RWPE2 (cell line): ENCODE measurements at places on chromosomes 3 and 15.

DNA sequence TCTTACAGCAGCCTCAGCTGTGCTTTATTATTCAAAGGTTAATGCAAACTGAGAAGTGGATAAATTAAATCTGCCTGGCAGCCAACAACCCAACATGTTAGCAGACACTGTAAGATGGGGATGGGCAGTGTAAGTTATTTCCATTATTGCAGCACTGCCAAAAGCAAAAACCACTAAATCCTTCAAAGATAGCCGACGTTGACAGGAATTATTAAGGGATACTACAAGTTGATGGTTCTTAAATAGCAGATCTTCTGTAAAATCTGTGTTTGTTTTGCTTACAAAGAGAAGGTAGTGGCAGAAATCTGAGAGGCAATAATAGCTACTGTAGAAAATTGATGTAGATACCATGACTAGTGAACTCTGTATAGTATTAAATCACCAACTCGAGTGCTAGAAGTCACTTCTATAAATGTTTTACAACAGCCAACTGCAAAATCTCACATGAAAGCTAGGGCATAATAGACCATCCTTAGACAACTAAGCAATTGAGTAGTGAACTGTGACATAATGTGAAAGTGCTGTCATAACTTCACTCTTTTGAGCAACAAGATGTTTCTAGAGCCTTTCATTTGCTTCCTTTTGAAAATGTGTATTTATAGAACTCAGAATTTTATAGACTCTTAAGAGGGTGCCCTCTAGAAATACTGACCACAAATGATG is 278.6 kb downstream of the UBE2E2 start:
- H3K4me1 ChIP-seq, result no peaks in the 10 kb centered on the region
- no peak overlapping the region for H3K4me3 ChIP-seq
- H3K36me3 ChIP-seq, result no peaks in the 10 kb centered on the region
- DNase-seq, result no peak
- no peaks in the 10 kb centered on the region for H3K27me3 ChIP-seq

- H3K27me3 ChIP-seq, result no peaks in the 10 kb centered on the region
- no peak overlapping the region for H3K27ac ChIP-seq
- H3K36me3 ChIP-seq, result no peaks in the 10 kb centered on the region
- H3K4me3 ChIP-seq, result no peak overlapping the region
Measured at GRCh38 chr15:33678602-33679001, 289.7 kb upstream of the CHRM5 start.

DNA sequence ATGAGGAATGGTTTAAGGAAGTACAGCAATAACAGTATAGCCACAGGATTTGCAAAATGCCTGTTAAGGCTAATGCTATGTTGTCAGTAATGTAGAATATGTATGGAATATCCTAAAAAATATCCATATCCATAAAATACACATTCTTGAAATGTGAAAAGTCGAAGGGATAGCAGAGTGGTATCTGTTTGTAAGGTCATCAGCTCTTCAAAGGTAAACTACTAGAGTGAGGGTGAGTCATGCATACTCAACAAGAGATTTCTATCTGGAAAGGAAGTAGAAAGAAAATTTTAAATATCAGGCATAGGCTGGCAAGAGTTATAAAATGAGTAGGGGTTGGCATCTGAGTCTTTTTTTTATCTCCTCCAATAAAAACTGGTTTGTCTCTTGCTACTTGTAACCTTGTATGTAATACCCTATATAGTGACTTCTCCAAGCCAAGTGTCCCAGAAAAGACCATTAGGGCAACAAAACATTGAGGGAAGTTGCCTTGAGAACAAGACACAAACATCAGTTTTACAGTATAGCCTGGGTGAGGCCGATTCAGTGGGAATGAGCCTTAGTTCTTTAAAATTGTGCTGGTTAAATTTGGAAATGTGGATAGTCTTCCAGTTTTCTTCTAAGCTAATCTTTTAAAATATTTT is 103.1 kb downstream of the SPATA16 start:
- no peak overlapping the region for H3K27ac ChIP-seq
- H3K4me3 ChIP-seq, result no peak overlapping the region
- no peak for DNase-seq
- no peaks in the 10 kb centered on the region for H3K36me3 ChIP-seq
- H3K27me3 ChIP-seq, result peaks cover 8% of the 10 kb centered on the region

GRCh38 chr3:55963601-55964000 is 476.5 kb upstream of the WNT5A start:
- no peak for DNase-seq
- H3K36me3 ChIP-seq, result no peaks in the 10 kb centered on the region
- no peak overlapping the region for H3K4me3 ChIP-seq
- no peak overlapping the region for H3K27ac ChIP-seq
- no peaks in the 10 kb centered on the region for H3K4me1 ChIP-seq

- DNase-seq, result no peak
- no peaks in the 10 kb centered on the region for H3K4me1 ChIP-seq
- H3K27ac ChIP-seq, result no peak overlapping the region
- no peaks in the 10 kb centered on the region for H3K27me3 ChIP-seq
- H3K36me3 ChIP-seq, result no peaks in the 10 kb centered on the region
Measured at GRCh38 chr3:154384479-154384878, 45.5 kb downstream of the GPR149 start.

GRCh38 chr3:46655271-46655670 is 38.2 kb downstream of the ALS2CL start:
- DNase-seq, result no peak
- H3K36me3 ChIP-seq, result no peaks in the 10 kb centered on the region
- H3K4me3 ChIP-seq, result no peak overlapping the region
- no peaks in the 10 kb centered on the region for H3K27me3 ChIP-seq
- no peak overlapping the region for H3K27ac ChIP-seq

GRCh38 chr15:97236140-97236539 is 724.4 kb upstream of the ARRDC4 start:
- H3K4me3 ChIP-seq, result no peak overlapping the region
- H3K4me1 ChIP-seq, result no peaks in the 10 kb centered on the region
- no peak overlapping the region for H3K27ac ChIP-seq
- DNase-seq, result no peak
- no peaks in the 10 kb centered on the region for H3K36me3 ChIP-seq
